ENCODE measurements at places on chromosomes 16 and 17.

DNA sequence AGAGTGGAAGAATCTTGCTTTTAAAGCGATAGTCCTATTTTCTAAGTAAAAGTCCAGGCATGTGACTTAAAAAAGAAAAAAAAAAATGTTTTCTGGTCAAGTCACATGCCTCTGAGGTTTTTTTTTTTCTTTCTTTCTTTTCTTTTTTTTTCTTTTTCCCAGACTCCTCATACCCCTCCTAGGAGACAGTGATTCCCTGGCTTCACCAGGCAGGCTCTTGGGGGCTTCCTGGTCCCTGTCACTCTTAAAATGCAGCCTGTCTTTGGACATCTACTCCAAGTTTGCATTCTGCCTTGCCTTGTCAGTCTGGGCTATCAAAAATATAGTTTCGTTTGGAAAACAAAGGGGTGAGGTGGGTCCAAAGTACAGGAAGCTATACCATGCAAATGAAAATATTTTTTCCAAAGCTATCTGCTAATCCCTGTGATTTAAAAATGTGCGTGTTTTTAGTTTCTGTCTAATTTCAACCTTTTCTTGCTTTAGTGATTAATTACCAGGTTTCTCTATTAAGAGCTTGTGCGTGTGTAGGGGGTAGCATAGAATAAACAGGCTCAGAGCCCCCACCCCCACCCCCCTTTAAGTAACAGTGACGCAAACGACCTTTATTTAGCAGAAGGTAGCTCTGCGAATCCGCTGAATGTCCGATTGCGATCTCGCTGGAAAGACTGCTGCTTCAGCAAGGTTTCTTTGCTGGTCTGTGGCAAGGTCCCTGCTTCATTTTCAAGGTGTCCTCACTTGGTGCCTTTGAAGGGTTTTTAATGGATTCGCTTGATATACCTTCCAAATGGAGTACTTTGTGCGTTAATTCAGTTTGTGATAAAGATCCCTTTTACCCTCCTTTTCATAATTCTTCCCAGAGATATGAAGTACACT, 510.2 kb downstream of the WWOX start:
- DNase-seq = no peak

- DNase-seq = no peak
Observed at GRCh38 chr16:2825049-2825742, 4.9 kb upstream of the ZG16B start.

DNA sequence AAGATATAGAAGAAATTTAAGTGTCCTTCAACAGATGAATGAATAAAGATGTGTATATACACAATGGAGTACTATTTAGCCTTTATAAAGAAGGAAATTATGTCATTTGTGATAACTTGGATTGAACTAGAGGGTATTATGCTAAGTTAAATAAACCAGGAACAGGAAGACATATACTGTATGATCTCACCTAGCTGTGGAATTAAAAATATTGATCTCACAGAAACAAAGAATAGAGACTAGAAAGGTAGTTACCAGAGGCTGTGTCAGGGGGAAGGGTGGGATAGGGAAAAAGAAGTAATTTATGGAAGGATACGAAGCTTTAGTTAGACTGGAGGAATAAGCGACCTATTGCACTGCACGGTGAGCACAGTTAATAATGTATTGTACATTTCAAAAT, 5.4 kb upstream of the ZNF267 start:
- DNase-seq = no peak

DNA sequence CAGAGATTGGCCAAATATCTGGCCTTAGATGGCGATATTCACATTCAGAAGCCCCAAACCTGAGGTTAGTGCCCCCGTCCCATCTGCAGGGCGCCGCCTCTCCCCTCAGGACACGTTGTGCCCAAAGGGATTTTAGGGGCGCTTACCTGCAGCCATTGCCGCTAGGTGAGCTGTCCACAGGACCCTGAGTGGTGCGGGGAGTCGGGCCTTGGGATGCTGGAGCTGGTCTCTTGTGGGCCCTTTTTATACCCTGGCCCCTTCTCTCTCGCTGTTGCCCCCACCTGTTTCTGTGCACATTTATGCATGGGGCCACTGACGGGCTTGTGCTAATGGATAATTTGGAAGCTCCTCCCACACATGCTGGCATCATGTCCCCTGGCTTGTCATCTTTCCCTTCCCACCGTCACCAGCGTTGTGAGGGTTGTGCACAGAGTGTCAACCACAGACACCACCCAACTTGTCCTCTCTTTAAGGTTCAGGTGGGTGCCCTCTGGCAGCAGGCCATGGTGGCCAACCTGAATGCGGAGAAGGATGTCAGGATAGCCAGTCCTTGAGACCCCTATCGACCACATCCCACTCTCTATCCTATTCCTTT, at the start of gene CSHL1:
Gene CSHL1 (minus strand): TSS at position 218 of the 595 bp plus-strand sequence. CDS start 62 bp downstream, at position 156.
- no peak for DNase-seq

- DNase-seq = no peak
Observed at GRCh38 chr17:29555840-29556239, 11.0 kb downstream of the ABHD15 start.

GRCh38 chr17:72430611-72431432, 310.0 kb downstream of the SOX9 start:
- DNase-seq = no peak

DNA sequence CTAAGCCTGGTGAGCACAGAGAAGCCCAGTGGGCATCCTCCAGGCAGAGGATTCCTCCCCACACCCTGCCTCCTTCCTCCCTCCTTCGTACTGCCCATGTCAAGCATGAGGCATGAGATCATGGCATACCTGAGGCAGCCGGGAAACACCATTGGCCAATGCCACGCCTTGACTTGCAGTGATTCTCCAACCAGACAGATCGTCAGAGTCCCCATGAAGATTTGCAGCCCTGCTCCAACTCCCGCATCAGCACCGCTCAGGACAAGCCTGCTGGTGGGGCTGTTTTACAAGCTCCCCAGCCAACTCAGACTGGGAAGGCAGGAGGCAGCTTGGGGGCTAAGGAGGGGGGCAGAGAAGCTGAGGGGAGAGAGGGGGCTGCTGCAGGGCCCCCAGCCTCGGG, 2.9 kb upstream of the KRT16 start:
- no peak for DNase-seq

DNA sequence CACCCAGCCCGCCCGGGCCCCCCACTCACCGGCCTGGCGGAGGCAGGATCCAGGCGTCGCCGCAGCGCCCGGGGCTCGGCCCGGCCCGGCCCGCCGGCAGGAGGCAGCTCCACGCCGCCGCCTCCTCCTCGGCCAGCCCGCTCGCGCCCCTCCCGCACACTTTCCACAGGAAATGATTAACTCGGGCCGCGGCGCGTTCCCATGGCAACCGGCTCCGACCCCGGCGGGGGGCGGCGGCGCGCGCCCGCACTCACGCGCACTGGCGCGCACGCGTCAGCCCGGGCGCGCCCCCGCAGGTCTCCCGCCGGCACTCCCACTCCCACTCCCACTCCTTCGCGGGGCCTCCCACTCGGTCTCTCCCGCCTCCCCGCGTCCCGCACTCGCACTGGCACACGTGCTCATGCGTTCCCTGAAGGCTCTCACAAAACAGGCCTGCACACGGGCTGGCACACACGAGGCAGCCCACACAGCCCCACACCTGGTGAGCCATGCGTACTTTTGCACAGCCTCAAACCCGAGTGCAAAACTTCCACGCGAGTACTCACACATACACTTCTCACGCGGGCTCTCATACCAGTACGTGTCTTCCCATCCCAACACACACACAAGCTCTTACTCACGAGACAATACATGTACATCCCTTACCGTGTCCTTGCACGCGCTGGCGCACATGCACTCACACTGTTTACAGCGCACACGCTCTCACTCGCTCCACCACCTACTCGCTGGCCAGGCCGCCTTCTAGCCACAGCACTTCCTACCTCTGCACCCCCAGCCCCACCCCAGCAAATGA, at the start of gene KIFC3:
Gene KIFC3 (minus strand): TSS at position 151 of the 793 bp plus-strand sequence. CDS start 4,248 bp downstream, outside the sequence.
- no peak for DNase-seq

GRCh38 chr16:79986352-79986751, 385.8 kb upstream of the MAF start:
- no peak for DNase-seq

- no peak for DNase-seq
Observed at GRCh38 chr16:85497622-85498314, 115.4 kb upstream of the GSE1 start.

DNA sequence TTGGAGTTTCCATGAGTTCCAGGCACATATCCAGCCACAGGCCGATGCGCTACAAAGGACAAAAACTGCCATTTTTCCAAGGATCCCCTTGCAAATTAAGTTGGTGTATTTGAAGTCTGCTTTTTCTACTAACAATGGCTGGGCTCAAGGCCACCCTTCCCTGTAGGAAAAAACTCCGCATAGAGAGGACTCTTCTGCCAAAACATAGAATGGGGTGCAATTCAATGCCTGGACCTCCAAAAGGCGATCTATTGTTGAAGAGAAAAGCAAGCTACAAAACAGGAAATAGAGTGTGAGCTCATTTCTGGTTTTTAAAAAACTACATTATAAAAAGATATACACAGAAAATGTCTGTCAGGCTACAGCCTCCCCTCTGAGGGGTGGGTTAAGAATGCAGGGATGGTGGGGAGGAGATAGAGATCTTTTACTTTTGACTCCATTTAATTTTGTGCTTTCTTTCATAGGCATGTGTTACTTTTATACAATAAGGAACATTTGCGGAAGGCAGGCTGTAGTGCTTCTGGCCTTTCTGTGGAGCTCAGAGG, 22.9 kb upstream of the PRSS54 start:
- DNase-seq = no peak

GRCh38 chr17:42179335-42179734, 1.6 kb downstream of the KCNH4 start:
- no peak for DNase-seq

DNA sequence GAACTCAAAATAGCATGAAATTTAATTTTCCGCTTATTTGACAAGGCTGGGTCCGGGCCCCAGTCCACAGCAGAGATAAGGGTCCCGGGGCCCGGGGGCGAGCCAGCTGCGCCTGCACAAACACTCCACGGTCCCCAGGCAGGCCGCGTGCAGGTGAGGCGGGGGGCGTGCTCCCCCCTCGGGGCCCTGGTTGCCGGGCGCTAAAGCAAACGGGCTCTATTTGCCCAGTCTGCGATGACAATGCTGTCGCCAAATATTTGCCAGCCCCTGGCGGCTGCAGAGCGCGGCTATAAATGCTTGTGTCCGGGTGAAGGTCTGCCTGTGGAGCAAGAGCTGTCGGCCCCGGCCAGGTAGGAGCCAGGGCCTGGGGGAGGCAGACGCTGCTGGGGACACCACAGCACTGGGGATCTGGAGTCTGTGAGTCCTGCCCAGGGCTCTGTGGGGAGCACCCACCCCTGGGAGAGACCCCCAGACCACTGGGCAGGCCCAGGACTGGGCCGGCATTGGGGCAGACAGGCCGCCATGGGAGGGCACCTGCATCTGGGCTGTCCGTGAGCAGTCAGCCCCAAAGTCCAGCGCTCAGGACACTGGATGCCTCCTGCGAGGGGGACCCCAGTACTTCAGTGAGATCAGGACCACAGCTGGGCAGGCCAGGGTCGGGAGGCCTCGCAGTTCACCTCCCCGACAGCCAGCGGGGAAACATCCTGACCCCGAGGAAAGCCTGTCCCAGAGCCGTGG, at the start of gene PERCC1:
Gene PERCC1 (plus strand): TSS at position 320 of the 738 bp plus-strand sequence. CDS start 1,516 bp downstream, outside the sequence.
- DNase-seq = no peak

- no peak for DNase-seq
Observed at GRCh38 chr16:78310990-78311561, 211.6 kb downstream of the WWOX start.

GRCh38 chr17:81582749-81583148, 30.6 kb upstream of the FAAP100 start:
- no peak for DNase-seq

- DNase-seq = no peak
Observed at GRCh38 chr17:53475002-53475401, 347.7 kb upstream of the KIF2B start.
